ENCODE measurements at places on chromosomes 12 and 14.

DNA sequence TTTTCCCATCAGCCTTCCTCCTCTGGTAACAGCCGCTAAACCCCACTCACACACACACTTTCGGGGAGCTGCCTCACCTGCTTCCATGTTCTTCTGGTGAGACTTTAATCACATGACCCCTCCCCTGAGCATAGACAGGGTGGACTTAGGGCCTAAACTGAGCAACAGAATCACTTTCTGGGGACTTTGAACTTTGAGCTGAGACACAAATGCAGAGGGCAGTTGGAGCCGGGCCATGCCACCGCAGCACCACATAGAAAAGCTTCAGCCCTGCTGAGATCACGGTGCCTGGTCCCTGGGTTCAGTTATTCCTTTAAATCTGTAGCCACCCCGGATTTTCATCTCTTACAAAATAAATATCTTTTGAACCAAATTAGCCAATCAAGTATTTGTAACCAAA is 18.4 kb upstream of the MAP3K9 start:
- no peak for DNase-seq

GRCh38 chr12:32561931-32562341 is 117.2 kb upstream of the DNM1L start:
- no peak for DNase-seq

GRCh38 chr14:22118899-22119477 is 445.4 kb upstream of the OR4E1 start:
- peak; percentile 59 for DNase-seq

DNA sequence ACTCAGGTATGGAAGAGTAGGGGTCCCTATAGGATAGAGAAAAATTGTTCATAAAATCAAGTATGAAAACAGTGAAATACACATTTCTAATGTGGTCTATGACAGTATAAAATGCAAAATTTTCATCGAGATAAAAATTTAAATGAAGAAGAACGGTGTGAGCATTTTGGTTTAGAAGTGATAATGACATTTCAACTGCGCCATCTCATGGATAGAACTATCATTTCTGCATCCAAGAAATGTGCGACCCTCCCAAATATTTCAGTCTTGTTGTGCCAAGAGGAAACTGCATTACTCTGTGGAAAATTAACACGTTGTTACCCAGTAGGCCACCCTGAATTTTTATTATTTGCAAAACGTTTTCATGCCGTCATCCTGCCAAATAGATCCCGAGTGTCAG is 108.8 kb downstream of the CRACR2A start:
- no peak for DNase-seq

DNA sequence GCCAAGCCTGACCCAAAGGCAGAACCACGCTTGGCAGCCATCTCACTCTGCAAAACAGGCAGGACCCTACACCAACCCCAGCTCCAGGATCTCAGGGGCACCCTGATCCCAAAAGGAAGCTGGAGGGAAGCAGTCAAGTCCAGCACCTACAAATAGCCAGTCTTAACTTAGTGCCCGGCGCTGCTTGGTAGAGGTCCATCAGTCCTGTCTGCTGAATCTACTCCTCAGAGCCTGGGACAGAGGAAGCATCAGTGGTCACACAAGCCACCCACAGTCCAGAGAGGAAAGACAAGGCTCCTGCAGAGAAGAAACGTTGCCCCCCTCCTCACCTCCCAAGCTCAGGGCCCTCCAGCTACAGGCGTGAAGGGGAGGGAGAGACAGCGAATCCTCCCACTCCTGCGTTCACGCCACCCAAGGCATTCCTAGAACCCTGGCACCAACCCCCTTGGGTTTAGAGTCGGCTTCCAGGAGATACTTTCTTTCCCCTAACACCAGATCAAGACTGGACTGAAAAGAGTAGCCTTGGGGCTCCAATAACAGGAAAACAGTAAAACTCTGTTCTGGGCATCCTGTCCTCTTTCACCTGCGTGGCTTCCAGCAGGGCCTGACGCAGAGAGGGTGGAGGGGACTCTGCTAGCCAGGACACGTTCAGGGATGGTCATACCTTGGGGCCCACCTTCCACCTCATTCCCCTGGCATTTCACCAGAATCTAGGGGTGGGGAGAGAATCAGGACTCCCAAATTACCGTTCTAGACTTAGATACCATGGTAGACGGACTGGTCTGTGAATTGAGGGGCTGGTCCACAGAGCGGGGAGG is 1.2 kb downstream of the PXN start:
- no peak for DNase-seq

- no peak for DNase-seq
Observed at GRCh38 chr12:13537623-13538022, 341.1 kb downstream of the EMP1 start.

DNA sequence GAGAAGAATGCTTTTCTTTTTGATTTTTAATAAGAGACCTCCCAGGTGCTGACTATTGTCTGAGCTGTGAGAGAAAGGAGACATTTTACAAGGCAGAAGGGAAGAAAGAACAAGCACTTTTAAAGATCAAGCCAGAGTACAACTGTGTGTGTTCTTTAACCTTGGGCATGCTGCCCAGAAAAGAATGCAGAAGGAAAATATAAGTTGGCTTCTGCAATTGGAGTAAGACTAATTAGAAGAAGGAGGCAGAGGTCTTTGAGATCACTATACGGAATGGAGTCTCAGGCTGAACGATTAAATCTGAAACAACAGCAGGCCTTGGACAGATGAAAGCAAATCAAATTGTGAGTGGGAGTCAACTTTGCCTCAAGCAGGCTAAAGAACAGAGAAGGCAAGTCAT is 230.5 kb downstream of the ATP23 start:
- DNase-seq, result peak; percentile 46

DNA sequence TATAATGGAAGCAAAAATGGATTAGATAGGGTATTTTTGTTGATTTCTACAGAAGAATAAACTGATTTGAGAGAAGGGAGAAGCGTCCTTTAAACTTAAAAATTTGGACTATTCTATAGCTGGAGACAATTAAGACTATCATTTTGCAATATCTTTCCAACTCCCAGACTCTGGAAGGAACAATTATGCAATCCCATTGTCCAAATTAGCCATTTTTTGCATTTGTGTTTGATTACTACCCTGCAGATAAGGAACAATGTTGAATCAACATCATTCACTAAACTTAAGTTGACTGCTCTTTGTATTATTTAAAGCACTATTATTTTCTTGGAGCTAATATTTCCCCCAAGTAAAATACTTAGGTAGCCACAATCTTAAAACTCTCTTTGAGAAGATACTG is 34.8 kb upstream of the SELPLG start:
- peak; percentile 24 for DNase-seq

DNA sequence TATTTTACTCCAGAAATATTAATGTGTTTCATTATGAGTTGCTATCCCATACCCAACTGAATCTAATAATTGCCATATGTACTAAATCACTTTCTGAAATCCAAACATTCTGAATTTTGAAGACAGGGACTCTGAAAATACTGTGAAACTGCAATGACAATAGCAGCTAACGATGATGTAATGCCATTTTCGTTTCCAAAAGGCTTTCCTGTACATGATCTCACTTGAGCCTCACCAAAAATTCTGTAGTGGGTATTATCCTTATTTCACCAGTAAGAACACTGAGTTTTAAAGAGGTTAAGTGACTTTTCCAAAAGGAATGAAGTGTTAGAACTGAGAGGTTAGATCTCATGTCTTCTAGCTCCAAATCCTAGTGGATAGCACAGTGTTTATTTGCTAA is 133.3 kb downstream of the FLRT2 start:
- DNase-seq, result no peak

- DNase-seq, result no peak
Observed at GRCh38 chr14:84874436-84874835, 655.5 kb upstream of the FLRT2 start.

DNA sequence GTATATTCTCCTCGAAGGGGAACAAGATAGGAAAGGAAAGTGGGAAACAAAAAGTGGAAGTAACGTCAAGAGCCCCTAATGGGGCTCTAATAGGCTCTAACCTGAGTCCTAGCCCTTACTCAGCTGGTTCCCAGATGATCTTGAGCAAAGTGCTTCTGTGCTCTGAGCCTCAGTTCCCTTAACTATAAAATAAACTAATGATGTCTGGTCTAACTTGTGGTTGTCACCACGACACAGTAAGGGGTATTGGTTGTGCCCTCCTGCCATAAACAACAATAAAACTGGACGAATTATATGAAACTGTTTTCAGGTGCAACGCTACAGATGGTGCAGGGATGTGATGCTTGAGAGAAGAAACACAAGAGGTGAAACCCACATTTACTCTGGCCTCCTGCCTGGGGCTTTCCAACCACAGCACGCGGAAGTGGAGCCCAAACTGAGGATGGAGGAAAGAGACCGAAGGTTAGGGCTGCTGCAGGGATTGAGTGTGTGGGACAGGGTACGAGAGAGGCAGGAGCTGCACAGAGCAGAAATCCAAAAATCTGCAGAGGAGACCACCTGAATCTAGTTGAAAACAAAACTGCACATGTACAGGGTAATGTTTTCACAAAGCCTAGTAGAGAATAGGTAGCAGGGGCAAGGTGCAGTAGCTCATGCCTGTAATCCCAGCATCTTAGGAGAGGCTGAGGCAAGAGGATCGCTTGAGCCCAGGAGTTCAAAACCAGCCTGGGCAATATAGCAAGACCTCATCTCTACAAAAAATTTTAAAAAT is 45.6 kb upstream of the BCL2L14 start:
- DNase-seq, result no peak

DNA sequence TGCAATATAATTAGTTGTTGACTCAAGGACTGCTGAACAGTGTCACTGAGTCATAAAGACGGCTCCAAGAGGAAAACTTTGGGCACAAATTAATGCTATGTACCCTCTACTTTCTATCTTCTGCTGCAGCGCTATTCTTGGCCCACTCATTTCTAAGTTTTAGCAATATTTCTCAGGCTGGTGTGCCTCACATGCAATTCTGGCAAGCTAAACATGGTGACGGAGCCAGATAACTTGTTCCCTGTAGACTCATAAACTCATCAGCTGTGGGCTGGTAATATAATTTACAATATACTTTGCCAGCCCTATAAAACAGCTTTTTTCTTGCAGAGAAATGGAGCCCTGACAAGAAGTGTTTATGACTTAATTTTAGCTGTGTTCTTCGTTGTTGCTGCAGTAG is 615.1 kb downstream of the NRXN3 start:
- DNase-seq, result no peak

- no peak for DNase-seq
Observed at GRCh38 chr14:22601996-22602395, 3.9 kb downstream of the ABHD4 start.

- no peak for DNase-seq
Observed at GRCh38 chr14:91115986-91116770, 2.3 kb downstream of the DGLUCY start.

DNA sequence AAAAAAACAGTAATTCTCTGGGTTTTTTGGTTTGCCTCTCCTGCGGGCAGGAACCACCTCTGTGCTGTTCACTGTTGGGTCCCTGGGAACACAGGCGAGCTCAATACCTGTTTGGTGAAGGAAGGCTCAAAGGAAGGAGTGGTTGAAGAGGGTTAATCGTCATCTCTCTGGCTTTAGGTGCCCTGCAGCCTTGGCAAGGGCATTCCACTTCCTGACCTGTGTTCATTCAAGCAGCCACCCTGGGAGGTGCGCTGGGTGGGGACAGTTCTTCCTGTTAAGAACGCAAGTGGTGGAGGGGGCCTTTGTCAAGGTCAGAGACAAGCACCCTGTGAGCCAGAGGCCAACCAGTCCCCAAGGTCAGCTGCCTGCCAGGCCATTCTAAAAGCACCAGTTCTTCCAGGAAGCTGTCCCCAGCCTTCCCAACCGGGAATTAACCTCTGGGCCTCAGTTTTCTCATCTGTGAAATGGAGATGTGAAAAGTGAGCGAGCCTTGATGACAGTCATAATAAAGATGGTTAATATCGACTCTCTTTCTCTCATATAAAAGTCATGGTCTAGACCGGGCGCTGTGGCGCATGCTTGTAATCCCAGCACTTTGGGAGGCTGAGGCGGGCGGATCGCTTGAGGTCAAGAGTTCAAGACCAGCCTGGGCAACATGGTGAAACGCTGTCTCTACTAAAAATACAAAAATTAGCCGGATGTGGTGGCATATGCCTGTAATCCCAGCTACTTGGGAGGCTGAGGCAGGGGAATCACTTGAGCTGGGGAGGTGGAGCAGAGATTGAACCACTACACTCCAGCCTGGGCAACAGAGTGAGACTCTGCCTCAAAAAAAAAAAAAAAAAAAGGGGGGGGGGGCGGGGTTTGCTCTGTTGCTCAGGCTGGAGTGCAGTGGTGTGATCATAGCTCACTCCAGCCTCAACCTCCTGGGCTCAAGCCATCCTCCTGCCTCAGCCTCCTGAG is 6.1 kb downstream of the RHOF start:
- no peak for DNase-seq

DNA sequence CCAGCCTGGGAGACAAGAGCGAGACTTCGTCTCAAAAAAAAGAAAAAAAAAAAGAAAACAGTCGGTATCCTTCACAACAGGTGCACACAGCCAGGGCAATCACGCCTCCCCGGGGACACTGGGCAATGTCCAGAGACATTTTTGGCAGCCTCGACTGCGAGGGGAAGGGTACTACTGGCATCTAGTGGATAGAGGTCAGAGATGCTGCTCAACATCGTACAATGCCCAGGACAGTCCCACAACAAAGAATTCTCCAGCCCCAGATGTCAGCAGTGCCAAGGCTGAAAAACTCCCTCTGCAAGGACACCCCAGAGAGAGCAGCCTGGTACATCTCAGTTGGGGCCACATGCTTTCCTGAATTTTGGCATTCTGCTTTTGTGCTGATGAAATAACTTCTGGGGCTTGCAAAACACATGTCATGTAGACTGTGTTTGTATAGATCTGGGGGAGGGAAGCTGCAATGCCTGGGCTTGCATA is 21.5 kb downstream of the ALDH2 start:
- DNase-seq, result peak; percentile 63

GRCh38 chr14:59116984-59117415 is 71.5 kb upstream of the DAAM1 start:
- no peak for DNase-seq

- no peak for DNase-seq
Observed at GRCh38 chr12:111428728-111429175, 23.0 kb downstream of the SH2B3 start.

- no peak for DNase-seq
Observed at GRCh38 chr12:115767916-115768315, 509.6 kb downstream of the MED13L start.

DNA sequence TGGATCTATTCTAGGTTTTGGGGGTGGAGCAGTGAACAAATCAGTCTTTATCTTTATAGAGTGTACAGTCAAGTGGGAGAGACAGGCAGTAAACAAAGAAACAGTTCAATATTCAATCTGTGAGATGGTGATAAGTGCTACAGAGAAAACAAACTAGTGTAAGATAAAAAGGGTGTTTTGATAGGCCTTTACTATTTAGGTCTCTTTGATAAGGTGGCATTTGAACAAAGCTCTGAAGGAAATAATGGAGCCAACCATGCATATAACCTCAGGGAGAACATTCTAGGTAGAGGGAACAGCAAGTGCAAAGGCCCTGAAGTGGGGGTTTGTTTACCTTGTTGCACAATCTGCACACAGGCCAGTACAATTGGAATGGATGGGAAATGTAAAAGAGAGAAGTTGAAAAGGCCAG is 47.3 kb downstream of the PTPN11 start:
- no peak for DNase-seq

- peak; percentile 45 for DNase-seq
Observed at GRCh38 chr12:25960143-25960542, 1.7 kb downstream of the RASSF8 start.

Data from fibroblast of upper back skin (primary cell).